Natural killer cell treated with Interleukin-12 subunit alpha and Interleukin-12 subunit beta and Interleukin-15 and Interleukin-18, amount 100 ng/mL, for 72 hours (primary cell): ENCODE measurements at places on chromosomes 2 and 18. TPM values are rescaled to one million over a fixed set of nuclear protein-coding genes. Genes with fewer than 3 reads are reported as not detected.

- DNase-seq = no peak
Measured at GRCh38 chr2:47345590-47345924, 57.4 kb upstream of the MSH2 start.

DNA sequence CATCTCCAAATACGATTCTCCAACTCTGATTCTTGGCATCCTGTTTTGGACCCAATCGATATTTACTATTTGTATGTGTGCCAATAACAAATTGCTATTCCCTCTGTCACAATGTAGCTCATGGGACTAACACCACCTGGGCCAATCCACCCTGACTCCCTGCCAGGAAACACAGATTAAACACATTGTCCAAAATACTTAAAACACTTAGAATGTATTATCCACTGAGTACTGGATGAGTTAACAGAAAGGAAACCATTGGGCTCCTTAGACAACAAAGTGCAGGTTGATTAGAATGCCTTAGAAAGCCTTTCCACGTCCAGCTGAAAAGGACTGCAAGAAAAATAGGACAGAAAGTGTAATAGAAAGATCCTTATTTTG is 79.4 kb upstream of the ARHGAP28 start:
- DNase-seq = no peak

DNA sequence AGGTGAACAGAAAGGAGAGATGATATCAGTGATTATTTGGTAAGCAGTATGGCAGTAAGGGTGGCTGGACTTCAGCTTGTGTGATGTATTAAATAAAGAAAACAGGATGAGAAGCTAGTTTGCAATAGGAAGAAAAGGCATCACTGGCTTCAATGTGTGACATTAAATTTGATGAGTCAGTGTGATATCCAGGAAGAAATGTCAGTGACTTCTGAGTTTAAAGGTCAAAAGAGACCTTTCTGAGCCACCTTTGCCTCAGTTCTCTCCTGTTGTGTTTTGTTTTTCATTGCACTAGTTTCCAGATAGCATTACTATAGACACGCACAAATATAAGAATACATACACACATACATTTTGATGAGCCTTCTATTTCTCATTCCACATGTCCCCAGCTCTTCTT is 105.6 kb downstream of the PIGN start:
- DNase-seq = no peak

GRCh38 chr2:205975082-205975949 is 110.7 kb downstream of the INO80D start:
- DNase-seq = no peak

GRCh38 chr18:74944676-74945075 is 264.3 kb downstream of the PTGR3 start:
- no peak for DNase-seq

DNA sequence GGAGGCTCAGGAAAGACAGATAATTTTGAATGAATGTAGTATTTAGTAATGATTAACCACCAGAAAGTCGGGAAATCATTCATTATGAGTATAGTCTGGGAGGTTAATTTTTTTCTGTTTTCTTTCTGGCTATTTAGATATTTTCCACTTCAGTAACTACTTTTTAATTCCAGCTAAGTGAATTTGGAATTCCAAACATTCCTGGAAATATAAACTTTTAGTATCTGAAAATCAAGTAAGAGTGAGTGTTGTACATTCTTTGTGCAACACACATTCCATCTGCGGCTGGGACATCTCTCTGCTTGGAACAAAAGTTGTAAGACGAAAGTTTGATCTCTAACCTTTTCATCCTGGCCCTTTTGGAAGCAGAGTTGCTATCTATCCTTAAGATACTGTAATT is 275.7 kb upstream of the SPRED2 start:
- no peak for DNase-seq

- DNase-seq = no peak
Measured at GRCh38 chr2:109123586-109124201, 5.3 kb upstream of the SH3RF3 start.

The CPO gene
- total RNA-seq = not detected

The KCNG2 gene
- total RNA-seq = not detected

The MC5R gene
- total RNA-seq = not detected

The NCKAP5 gene
- total RNA-seq = not detected

The PHOSPHO2 gene
- 2.6 TPM for total RNA-seq

The CXCR4 gene
- 72.1 TPM for total RNA-seq

The HOXD13 gene
- not detected for total RNA-seq
